ENCODE measurements at places on chromosomes 1 and 21.

GRCh38 chr1:163836481-163836880 is 514.7 kb downstream of the NUF2 start:
- no peak for DNase-seq

- no peak for DNase-seq
Measured at GRCh38 chr1:62281922-62282555, 37.2 kb downstream of the KANK4 start.

DNA sequence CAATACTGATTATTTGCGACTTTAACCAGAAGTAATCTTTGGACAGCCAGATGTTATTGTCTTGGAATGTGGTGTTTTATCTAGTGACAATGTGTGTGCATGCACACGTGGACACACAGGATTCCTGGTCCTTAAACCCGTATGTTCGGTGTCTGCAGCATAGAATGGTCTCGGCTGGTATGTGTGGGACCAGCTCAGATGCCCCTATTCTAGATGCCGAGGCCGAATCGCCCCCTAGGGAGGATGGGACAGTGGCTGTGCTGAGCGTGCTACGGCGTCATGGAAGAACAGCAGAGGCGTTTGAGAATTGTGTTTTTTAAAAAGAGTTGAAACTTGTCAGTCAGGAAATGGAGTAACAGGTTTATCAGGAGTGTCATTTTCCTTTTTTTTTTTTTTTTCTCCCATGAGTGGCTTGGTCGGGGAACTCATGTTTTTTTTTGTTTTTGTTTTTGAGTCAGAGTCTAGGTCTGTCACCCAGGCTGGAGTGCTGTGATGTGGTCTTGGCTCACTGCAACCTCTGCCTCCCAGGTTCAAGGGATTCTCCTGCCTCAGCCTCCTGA is 30.1 kb downstream of the SKI start:
- no peak for DNase-seq

DNA sequence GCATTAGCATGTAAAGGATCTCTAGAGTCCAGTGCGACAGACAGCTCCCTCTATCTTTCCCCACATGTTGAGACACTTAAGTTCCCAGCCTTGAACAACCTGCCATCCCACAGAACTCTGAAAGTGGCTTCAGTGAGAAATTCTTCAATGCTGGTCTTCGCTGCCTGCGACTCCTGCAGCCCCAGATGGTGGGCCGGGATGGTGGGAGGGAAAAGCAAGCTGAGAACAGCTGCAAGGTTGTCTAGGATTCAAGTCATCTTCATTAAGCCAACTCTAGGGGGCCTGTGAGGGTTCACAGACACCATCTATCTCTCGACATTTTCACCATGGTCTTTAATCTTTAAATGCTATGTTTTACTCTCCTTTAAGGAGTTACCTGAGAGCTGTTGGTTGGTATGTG is 185.5 kb upstream of the C1orf174 start:
- no peak for DNase-seq

GRCh38 chr1:151512801-151513625 is 1.8 kb downstream of the CGN start:
- DNase-seq: no peak
